PC-3 (cell line): ENCODE measurements at places on chromosomes 1 and 21.

DNA sequence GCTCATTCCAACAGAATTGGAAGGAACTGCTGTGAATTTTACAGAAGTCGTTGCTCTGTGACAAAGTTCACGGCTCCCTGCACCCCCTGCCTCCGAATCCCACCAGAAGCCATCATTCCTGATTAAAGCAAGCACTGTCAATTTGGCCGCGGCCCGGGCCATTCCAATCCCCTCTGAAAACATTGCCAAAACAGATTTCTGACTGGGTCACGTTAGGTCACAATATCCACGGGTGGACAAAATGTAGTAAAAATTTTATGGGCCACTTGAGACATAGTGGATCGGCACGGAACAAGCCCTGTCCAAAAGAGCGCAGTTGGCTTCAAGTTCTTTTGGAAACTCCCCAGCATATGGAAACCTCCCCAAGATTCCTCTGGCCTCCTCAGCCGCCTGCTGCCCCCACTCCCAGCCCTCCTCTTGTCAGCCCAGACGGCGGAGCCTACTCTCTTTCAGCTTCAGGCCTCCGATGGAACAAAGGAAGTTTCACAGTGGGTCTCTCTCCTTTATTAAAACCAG lies 67.2 kb upstream of the IFNAR2 start:
- H3K27ac ChIP-seq: no peak overlapping the region
- H3K36me3 ChIP-seq: no peaks in the 10 kb centered on the region
- no peaks in the 10 kb centered on the region for H3K4me1 ChIP-seq
- no peak overlapping the region for H3K4me3 ChIP-seq
- H3K27me3 ChIP-seq: peaks cover 73% of the 10 kb centered on the region

GRCh38 chr1:75632350-75632949 lies 21.5 kb upstream of the SLC44A5 start:
- H3K27ac ChIP-seq: no peak overlapping the region
- no peaks in the 10 kb centered on the region for H3K36me3 ChIP-seq
- no peak overlapping the region for H3K4me3 ChIP-seq
- peak; percentile 60 for DNase-seq

- DNase-seq: no peak
- H3K27me3 ChIP-seq: 0 out of 2 replicates have a peak, but pooled peaks cover 6% of the 10 kb centered on the region
- H3K36me3 ChIP-seq: no peaks in the 10 kb centered on the region
- H3K4me3 ChIP-seq: no peak overlapping the region
Measured at GRCh38 chr1:73576083-73576482, 621.9 kb downstream of the LRRIQ3 start.

DNA sequence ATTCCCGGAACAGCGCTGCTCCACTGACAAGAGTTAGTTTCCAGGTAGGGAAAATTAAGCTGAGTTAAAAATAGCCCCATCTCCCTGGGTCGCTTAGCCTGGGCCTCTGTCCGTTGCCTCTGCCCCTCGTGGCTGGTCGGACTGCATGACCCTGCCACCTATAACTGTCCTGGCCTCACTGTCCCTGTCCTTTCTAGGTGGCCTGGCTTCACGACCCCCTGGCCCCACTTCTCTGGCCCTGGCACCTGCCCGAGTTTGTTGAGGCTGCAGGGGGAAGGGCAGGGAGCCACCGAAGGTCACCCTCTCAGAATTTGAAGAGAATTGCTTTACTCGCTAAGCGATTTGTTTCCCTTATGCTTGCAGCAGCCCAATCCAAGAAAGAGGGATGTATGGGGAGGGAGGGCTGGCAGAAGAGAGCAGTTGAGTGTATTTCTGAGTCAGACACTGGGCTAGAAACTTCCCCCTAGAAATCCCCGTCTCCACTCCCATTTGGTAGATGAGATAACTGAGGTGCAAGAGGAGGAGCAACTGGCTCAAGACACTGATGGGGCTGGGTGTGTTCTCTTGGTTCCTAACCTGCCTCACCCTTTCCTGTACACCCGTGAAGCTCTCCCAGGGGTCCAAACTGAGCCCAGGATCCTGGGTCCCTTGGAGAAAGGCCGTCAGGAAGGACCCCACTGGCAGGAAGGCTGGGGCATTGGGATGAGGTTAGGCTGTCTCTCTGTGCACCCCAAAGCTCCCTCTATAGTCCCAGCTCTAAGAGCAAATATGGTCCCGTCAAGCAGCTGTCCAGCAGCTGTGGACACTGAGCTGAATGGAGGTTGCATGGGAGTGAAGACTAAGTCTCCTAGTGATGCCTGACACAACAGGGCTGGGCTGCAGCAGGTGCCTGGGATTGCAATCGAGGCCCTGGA lies 2.9 kb upstream of the EDN2 start:
- no peak for DNase-seq
- no peaks in the 10 kb centered on the region for H3K27me3 ChIP-seq
- no peaks in the 10 kb centered on the region for H3K36me3 ChIP-seq
- H3K4me1 ChIP-seq: peaks cover 32% of the 10 kb centered on the region
